ENCODE measurements at places on chromosomes 2 and 18.
A peak's percentile ranks its signal among the peaks of the same experiment; 100 is the strongest.

DNA sequence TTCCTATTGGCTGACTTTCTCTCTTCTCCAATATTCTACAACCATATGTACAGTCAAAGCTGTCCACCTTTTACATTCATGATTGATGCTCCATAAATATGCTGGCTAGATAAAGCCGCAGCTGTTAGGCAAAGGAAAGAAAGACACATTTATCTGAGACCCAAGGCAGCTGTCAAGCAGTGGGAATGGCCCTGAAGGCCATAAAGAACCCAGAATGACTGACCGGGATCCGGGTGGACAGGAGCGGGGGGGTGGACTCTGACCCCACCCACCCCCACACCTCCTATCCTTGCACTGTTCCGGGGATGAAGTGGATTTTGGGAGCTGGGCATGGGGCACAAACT is 116.4 kb downstream of the RTP5 start:
- no peak for DNase-seq

DNA sequence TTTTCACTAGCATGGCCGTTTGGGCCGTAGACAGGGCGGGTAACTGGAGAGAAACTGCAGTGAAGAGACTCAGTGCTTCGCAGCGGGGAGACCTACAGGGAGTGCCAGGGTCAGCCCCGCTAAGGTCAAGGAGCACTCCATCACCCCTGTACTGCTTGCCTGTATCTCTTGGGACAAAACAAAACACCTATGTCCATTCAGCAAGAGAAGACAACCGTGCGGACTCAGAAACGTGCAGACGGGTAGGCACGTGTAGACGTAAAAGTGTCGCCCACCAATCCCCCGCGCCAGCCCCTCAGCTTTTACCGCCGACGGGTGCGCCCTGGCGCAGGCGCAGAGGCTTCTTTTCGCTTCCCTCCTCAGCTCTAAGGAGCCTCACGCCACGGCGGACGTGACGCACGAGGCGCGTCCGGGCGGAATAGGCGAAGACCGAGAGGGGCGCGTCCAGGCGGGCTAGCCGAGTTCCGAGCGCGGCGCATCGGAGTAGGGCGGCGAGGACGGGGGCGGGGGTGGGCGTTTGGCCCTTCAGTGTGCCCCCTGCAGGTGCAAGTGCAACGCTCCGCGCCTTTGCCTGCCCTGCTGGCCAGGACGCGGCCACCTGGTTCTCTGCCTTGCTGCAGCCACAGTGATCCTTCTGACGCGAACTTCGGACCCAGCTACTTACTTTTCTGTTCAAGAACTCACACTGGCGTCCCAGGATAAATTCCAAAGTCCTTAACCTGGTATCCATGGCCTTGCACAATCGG is 3.3 kb upstream of the SOS1 start:
- DNase-seq, result peak; percentile 75

- no peak for DNase-seq
Measured at GRCh38 chr2:157722580-157723234, 94.0 kb upstream of the ACVR1C start.

DNA sequence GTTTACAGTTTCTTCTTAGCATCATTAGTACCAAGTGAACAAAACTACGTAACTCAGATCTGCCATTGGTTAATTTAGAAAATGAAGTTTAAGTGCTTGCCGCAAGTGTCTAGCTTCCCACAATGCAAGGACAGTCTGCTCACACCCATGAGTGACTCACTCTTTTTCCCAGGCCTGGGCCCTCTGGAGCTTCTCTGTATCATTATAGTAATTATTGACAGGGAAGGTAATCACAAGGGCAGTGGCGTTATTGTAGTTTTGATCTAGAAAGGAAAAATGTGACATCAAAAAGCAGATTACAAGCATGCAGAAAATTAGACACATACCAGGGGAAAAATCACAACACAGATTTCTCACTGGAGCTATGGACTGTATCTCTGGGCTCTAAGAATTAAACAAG is 38.5 kb downstream of the NPC1 start:
- no peak for DNase-seq

DNA sequence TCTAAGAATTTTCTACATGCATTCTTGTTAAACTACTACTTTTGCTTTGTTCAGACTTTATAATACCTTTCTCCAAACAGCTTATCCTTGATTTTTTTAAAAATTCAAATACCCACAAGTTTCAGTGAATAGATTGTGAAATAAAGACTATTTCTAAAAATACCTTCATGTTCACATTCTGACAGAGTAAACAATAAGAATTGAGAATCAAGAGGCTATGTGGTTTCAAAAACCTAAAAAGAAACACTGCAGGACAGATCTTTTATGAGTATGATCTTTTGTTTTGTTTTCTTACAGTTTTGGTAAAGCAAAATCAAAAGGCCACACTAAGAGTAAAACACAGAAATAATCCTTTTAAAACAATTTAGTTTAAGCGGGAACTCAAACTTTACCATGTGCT is 21.2 kb downstream of the ALS2 start:
- DNase-seq, result no peak

DNA sequence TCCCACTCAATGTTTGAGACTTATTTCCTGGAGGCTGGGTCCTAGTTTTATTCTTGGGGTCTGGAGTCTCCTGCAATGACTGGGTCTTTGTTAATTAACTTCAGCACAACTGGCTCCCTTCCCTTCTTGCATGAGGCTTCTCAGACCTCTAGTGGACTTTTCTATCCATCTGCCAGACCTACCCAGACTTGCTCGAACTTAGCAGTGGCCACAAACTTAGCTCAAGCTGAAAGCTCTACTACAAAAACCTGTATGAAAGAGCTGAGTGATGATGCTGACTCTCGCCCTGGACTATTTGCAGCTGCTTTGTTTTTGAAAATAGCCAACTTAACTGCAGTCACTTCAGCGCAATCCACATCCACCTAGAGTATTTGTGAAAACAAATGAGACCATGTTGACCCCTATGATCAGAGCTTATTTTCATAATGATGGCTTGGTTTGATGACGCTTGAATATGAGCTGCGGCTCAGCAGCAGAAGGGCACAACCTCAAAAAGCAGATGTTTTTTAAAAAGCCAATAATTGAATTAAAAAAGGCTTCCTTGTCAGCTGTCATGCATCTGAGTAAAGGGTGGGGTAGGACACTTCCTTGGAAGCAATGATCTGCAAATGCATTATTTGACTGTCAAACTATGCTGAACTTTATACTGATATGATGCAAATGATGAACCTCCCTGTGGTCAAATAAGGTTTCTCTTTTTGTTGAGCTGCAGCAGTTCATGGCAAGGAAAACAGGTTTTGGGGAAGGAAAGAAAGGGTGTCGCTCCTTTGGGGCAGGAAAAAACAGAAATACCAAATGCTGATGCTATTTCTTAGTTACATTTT is 10.6 kb upstream of the ANXA4 start:
- DNase-seq, result no peak

DNA sequence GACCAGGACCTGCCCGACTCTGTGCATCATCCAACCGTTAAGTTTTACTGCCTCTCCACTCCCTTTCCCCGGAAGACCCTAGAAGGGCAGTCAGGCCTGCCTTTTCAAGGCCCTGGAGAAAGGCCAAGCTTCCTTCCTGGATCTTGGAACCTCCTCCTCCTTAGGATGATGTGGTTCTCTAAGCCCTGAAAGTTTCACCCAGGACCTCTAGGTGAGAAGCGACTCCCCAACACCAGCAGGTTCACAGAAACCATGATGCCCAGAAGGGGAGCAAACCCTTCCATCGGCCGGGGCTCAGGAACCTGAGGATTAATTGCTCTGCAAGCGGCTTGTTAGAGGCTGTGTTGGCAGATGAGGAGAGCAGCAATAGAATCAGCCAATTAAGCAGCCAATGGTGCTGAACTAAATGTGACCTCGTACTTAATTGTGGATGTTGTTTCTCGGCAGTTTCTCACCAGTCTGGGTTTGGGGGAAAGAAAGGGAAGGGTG is 94.2 kb upstream of the FZD7 start:
- DNase-seq, result no peak

- no peak for DNase-seq
Measured at GRCh38 chr2:44848026-44848425, 93.5 kb upstream of the SIX3 start.

GRCh38 chr2:131580187-131580586 is 52.5 kb downstream of the CCDC74A start:
- no peak for DNase-seq

- no peak for DNase-seq
Measured at GRCh38 chr2:68225119-68225632, 27.2 kb downstream of the PPP3R1 start.

GRCh38 chr2:118705032-118705431 is 142.4 kb downstream of the EN1 start:
- no peak for DNase-seq

DNA sequence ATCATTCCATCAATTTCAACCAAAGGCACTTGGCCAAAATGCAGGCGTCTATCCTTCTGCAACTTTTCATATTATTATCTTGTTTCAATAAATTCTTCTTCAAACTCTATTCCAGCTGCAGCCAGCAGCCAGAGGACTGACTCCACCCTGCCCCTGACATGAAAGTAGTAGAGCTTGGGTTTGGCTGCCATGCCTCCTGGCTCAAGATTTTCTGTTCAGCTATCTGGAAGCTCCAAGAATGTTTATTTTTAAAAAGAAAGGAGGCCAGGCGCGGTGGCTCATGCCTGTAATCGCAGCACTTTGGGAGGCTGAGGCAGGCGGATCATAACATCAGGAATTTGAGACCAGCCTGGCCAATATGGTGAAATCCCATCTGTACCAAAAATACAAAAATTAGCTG is 4.9 kb downstream of the DNAH7 start:
- DNase-seq, result no peak

DNA sequence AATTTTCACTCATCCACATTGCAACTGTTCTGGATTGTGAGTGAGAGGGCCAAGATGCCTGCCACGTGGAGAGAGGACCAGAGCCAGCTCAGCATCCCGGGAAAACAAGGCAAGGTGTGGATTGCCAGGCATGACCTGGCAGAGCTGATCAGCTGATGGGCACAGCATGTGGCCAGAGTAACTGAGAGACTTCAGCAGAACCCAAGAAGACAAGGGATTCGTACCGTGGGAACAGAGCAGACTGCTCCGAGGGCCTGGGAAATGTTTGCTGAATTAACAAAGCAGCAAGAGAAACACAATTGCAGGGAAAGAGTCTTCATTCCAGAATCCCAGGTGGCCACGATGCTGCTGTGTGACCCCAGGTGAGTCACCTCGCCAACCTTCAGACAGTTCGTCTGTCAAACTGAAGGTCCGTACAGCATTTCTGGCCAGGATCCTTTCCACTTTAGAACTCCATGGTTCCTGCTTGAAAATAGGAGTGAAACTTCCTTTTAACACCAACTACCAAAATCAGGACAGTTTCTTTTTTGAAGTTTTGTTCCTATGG is 26.3 kb upstream of the POMC start:
- no peak for DNase-seq

GRCh38 chr2:214542295-214542694 is 131.4 kb downstream of the VWC2L start:
- DNase-seq, result no peak

DNA sequence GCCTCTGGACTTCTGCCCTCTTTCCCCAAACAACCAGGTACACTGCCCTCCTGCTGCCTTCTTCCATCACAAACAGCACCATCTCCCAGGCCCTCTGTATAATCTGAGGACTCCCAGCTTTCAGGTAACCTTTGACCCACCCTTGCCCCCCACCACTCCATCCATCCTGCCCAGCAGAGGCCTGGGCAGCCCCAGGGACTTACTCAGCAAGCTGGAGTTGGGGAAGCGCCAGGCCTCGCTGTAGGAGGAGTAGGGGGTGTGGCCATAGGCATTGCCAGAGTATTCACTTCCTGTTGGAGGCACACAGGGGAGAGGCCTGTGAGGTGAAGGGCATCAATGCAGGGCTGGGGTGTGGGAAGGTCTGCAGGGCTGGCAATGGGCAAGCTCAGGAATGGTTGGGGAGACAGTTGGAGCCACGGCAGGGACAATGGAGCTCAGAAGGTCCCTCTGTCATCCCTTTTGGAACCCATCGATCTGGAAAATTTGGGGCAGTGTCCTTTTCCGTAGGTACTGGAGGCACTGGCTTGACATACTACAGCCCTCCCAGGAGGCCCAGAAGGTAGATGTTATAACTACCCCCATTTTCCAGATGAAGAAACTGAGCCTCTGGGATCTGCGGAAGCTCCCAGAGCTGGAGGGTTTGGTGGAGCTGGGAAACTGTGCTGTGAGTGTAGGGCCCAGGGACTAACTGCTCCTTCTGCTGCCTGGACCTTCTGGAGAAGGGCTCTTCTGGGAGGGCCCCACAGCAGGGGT is 46.3 kb downstream of the PSD4 start:
- DNase-seq, result no peak

All from GM12892 (cell line).